Astrocyte of the spinal cord (primary cell): ENCODE measurements at places on chromosomes 7 and 10.

DNA sequence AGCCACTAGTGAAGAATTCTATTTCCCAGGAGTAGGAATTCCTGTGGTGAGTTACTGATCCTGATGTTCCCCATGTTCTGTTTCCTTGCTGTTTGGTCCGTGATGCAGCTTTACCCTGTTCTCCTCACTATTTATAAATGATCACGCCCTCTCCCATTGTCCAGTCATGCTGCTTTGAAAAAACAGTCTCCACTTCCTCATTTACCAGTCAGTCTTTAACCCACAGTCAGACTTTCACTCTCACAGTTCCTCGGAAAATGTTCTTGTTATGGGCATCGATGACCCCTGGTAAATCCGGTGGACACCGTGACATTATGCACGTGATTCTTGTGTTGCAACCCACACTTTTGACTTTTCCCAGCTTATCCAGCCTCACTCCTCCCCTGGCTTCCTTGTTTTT is 14.4 kb downstream of the SCIN start:
- DNase-seq, result no peak

DNA sequence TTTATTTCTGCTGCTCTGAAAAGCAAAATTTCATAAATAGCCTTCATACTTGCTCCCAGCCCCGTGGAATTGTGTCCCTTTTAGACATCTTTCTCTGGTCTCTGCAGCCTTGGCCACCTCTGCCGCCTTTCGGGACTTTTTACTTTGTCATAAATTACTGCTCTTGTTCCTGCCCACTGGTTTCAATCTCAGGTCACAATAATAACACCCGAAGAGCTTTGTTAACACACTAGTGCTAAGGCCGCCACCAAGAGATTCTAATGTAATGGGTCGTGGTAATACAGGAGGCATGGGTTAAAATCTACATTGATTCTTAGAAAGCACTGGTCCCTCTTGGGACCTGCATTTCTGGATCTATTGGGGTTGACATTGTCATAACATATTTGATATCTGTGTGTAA is 276.0 kb upstream of the VWC2 start:
- no peak for DNase-seq

DNA sequence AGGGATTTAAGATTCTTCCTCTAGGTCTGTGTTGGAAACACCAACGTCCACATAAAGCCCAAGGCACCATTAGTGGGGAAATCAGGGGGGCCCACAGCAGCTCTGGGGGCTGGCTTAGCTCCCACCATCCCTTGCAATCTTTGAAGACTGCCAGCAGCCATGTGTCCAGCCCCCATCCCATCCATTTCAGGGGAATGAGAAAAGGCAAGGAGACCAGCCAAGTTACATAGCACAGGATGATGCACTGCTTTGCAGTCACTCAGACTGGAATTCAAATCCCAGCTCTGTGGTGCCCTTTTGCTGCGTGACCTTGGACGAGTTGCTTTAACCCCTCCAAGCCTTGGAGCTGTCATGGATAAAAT is 108.9 kb upstream of the ZMIZ1 start:
- no peak for DNase-seq

DNA sequence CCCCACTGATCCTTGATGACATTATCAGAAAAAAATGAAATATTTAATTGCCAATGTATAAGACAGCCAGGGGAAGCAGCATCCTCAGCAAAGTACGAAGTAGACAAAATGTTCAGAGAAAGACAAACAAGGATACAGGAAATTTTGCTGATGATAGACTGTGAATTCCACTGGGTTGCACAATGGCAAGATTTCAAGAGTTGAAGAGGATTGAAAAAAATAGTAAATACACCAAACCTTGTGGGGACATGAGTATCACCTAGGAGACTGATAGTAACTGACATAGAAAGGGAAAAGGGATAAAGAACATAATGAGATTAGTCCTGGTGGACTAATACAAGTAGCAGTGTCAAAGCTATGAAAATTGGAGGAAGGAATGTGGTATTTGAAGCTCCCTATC is 16.5 kb downstream of the CNOT4 start:
- DNase-seq, result no peak

DNA sequence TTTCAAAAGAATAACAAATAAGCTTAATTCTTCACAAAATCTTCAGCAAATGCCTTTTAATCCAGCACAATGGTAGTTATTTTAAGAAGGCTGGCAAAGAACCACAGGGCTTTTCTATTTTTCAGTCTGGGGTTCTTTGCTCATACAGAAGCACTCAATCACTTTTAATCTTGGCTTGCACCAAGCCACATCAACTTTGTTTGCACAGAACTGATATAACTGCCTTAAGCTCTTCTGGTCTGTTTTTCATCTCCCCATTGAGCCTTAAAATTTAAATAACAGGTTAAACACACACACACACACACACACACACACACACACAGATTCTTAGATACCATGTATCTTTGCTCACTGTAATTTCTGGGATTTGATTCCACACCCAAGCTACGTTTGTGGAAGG is 377.0 kb downstream of the GATA3 start:
- no peak for DNase-seq

DNA sequence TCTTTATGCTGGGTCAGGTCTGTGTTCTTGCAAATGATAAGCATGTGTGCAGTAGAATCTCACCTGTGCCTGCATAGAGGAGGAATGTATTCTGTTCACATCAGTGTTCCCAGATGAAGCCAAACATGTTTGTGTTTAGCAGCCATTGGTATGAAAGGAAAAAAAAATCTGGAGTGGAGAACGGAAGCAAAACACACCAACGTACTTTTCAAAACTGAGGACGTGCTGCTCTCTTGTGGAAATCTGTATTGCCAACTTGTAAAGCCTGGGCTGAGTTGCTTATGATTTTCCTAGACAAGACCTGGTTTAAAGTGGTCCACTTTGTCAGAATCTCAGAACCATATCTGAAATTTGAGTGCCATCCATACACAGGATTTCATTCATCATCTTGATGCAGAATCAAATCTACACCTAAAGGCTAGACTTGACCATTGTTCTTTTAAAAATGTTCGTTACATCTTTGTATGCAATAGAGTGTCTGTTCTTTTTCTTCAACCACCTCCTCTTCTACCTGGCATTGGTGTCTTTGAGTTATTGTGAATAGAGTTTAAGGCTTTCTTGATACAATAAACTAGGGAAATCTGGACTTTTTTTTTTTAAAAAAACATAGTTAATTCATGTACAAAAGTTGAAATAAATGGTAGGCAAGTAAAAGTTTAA is 367.7 kb downstream of the PHF14 start:
- DNase-seq, result peak; percentile 42

DNA sequence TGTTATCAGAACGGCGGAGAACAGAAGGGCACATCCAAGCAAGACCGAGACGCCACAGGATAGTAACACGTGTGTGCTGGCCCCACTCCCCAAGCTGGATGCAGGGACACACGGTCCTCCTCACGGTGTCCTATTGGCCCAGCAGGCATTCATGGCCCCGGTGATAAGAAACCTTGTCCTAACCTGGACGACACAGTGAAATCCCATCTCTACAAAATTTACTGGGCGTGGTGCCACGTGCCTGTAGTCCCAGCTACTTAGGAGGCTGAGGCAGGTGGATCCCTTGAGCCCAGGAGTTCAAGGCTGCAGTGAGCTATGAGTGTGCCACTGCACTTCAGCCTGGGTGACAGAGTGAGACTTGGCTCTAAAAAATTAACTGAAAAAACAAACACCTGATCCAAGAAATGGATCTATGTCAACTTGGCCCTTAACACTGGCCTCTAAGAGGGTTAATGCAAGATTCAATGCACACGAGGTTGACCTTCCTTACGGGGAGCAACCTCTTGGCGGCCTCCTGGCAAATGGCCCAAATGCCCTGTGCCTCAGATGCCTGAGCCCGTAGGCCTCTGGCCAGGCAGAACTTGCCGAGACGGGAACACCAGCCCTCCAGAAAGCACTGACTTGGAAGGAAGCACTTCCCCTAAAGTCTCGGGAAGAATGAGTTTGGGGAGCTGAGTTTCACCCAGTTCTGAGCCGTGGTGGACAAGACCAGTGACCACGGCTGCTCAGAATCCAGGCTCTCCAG is 72.3 kb downstream of the ZRANB1 start:
- DNase-seq, result no peak

DNA sequence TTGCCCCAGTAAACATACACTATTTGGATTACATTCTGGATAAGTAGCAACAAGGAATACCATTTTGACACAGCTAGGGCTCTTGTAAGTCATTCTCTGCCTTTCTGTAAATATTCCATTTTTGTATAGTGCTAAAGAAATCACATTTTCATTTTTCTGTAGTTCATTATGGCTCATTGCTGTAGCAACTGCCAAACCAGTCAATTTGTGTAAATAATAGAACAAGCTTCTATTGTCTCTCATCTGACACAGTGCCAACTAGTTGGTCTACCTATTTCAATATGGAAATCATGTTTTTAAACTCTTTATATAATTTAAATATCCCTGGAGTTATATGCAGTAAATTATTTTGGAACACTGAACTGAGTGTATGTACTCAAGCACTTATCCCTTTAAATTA is 193.7 kb downstream of the RELN start:
- no peak for DNase-seq

- DNase-seq, result no peak
Observed at GRCh38 chr7:142349670-142350405, 92.0 kb upstream of the PRSS58 start.

- peak; percentile 38 for DNase-seq
Observed at GRCh38 chr7:92680442-92680841, 90.3 kb upstream of the FAM133B start.

DNA sequence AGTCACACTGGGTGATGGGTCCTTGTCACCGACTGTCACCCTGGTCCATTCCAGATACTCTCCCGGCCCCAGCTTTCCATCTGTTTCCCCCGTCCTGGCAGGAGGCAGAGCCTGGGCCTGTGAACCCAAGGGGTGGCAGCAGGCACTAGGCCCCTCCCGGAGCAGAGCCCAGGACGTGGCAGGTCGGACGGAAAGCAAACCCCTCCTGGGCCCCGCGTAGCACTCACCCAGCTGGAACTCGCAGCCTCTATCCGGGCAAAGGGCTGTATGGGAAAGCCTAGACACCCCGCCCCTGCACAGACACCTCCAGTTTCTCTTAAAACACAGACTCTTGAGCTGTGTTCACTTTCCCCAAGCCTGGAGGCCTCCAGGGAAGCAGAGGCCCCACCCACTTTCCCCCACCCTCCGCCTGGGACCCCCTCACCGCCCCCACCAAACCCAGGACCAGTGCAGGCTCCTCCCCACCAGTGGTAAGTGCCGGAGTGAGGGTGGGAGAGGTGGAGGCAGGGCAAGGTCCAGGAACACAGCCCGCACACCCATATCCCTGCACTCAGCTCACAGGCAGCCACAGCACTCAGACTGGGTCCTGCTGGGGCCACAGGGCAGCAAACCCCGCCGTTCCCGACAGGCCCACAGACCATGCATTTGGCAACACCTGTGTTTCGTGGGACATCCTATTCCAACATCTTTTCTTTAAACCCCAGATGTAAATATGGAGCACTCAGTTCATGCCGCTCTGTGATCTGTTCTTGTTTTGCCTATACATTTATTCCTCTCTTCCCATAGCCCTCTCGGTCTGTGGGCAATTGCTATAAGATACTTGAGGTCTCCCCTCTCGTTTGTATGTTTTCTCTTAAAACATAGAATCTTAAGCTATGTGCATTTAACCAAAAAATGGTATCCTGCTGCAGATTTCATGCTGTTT is 98.2 kb upstream of the PDGFA start:
- no peak for DNase-seq

DNA sequence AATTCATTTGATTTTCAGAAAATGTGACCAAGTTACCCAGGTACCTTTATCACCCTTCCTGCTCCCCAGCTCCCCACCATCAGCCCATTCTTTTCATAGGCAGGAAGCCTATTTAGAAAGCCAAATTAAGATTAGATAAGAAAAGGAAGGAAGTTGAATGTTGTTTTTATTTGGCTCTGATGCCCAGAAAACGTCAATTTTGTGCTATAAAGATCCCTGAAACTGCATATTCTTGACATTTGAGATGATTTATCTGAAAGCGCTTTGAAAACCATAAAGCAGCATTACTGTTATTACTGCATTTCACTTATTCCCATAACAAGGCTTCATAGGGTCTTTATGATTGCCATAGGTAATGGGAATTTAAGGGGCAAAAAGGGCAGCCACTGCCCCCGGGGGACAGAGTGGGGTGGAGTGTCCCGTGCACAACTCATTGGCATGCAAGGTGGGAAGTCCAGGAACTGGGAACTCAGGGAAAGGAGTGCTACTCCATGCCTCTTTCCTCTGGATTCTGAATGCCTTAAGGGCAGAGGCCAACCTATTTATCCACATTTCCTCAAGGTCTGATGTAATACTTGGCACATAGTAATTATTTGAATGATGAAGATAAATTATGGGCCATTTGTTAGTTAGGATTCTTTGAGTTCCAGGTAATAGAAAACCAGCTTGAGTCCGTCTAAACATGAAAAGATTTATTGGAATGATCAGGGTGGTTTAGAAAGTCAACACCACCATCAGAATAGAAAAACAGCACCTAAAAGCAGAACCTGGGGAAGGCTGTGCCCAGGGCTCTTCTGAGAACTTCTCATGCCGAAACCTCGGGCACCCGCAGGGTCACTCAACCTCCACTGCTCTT is 100.6 kb upstream of the ELMO1 start:
- no peak for DNase-seq

GRCh38 chr7:47444376-47445098 is 137.4 kb downstream of the TNS3 start:
- DNase-seq, result peak; percentile 29

DNA sequence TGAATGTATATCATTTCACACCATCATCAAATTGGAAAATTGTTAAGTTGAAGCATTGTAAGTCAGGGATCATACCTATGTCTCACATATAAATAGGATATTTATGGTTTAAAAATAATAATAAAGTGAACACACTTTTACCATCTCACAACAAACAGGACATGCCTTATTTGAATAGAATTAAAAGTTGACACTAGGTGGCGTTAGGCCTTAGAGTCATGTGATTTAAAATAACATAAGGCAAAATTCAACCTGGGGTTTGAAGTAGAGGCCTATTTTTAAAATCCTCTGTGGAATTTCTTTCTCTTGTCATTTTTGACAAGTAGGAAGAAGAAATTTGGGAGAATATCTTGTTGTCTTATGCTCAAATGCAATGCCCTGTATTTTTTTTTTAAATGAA is 184.7 kb upstream of the PCDH15 start:
- peak; percentile 10 for DNase-seq

DNA sequence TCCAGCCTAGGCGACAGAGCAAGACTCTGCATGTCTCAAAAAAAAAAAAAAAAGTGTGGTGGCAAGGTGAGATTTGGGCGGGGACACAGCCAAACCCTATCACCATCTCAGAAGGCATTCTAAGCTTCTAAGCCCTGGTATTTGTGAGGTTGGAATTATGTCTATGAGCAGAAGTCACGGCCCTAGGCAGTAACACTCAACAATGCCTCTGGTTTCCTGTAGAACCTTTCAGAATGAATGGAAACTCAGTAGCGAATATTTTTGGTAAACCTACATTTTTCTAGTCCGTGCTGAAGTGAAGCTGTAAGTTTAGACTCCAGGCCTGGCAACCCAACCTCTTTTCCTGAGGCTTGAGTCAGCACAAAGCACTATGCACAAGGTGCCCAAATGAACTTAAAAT is 88.3 kb downstream of the FAM107B start:
- no peak for DNase-seq

GRCh38 chr10:61903221-61903927 is 1.9 kb downstream of the ARID5B start:
- peak; percentile 59 for DNase-seq
